ENCODE measurements at places on chromosomes 16 and 17.

DNA sequence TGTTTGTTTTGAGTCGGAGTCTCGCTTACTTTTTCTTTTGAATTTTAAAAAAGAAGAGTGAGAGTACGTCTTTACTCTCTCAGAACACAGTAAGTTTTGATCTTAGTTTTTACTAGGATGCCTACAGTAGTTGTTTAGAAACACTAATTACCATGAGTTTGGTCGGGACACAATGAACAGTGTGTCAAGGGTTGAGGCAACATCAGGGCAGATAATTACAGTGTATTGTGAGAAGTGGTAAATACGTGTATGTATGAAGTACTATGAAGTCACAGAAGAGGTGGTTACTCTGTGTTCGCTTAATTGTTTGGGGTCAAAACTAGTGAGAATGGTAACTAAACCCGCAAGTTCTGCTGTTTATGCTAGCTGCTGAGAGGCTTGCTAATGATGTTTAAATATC is 18.2 kb downstream of the PAFAH1B1 start:
- no peak for DNase-seq

DNA sequence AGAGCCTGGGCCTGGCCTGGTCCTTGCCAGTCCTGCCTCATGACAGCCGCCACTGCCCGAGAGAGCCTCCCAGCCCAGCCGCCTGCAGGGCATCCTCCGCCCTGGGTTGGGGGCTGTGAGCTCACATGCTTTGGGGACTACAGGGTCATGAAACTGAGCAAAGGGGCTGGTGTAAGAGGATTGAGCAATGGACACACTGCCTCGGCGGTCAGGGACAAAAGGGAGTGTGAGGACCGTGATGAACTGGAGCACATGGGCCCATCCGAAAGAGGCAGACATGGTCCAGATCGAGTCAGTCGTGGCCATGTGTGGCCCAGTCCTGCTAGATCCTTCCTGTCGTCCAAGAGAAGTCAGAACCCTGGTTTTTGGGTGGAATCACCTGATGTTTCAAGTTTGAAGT is 52.3 kb downstream of the GSG1L start:
- DNase-seq, result no peak

DNA sequence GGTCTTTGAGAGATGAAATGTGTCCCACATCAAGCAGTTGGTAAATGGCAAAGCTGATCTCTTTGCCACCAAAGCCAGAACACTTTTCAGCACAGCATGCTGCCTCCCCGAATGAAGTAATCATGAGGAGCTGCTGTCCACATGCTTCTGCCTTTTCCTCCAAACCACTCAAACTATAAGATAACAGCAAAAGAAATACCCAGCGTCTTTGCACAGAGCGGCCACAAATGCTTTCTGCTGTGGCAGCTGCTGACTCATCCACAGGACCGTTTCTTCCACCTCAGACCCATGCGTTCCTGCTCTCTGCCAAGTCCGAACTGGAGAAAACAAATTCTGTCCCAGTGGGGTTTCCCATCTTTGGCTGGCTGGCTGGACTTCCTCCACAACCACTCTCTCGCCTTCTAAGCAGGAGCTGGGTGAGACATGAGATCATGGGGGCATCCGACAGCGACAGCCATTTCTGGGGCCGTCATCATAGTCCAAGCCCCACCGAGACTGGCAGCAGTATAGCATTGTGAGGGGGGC is 27.1 kb downstream of the TBC1D3B start:
- no peak for DNase-seq

DNA sequence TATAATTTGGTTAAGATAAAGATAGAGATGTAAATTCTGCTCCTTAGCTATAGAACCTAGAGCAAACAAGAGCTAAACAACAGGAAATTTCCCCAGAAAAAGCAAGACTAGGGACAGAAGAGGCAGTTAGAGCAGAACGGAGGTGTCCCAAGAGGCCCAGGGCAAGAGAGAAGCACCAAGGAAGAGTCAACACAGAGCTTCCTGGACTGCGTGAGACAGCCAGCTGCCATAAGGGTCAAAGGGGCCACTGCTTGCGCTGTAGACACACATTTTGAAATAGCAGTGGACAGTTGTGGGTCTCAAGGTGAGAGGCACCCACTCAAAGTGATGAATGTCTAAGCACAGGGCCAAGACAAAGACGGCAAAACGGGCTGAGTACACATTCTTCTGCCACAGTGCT is 156.6 kb downstream of the PARN start:
- DNase-seq, result no peak

- DNase-seq, result no peak
Measured at GRCh38 chr17:56830726-56831368, 2.9 kb downstream of the C17orf67 start.
